ENCODE measurements at places on chromosomes 6 and 20.

- no peak for DNase-seq
Observed at GRCh38 chr6:148465670-148466069, 123.0 kb downstream of the SASH1 start.

- no peak for DNase-seq
Observed at GRCh38 chr20:64058536-64058935, 4.5 kb upstream of the TCEA2 start.

GRCh38 chr6:95408111-95408510, 169.2 kb upstream of the MANEA start:
- no peak for DNase-seq

DNA sequence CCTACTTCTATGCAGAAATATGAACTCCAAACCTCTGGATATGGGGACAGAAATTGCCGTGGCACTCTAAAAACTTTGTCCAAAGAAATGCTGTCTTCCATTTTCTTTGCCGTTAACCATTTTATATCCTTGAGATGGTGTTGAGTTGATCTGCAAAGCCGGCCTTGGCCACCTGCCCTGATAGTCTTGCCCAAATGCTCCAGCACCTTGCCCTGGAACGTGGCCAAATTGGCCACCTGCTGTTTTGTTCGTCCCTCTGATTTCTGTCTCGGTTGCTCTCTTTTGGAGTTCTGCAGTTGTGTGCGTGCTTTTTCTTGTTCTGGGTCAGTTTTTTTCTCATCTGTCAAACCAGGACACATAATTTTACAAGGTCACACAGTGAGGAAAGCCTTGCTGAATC, 239.7 kb upstream of the GMDS start:
- DNase-seq = peak; percentile 56

GRCh38 chr6:1212919-1213318, 99.0 kb upstream of the FOXQ1 start:
- no peak for DNase-seq

DNA sequence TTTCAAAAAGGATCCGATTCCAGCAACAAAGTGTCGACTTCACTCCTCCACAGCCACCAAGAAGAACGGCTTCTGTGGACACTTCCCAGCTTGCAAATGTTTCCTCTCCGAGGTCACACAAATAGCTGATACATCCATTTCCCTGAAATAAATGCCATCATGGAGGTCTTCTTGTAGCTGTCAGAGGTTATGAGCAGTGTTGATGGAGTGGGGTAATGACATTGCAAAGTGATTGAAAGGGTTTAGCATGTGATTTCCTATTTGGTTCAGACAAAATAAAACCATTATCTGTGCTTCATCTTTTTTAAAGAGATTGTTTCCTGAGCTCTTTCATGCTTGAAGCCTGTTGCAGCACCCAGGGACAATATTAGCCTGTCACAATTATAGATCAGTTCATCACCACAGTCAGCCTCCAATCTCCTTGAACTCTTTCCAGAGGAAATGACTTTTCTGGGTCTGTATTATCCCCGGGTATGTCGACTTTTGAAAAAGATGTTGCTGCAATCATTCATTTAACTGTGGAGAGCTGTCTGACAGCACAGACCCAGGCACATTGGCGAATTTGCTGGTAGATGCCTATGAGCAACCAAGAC, 16.9 kb upstream of the KIF16B start:
- DNase-seq = no peak

GRCh38 chr20:22492497-22492896, 91.9 kb downstream of the FOXA2 start:
- DNase-seq = no peak

- peak; percentile 21 for DNase-seq
Observed at GRCh38 chr6:24052590-24052961, 73.4 kb upstream of the NRSN1 start.

- no peak for DNase-seq
Observed at GRCh38 chr6:36824253-36824652, 15.0 kb downstream of the CPNE5 start.

DNA sequence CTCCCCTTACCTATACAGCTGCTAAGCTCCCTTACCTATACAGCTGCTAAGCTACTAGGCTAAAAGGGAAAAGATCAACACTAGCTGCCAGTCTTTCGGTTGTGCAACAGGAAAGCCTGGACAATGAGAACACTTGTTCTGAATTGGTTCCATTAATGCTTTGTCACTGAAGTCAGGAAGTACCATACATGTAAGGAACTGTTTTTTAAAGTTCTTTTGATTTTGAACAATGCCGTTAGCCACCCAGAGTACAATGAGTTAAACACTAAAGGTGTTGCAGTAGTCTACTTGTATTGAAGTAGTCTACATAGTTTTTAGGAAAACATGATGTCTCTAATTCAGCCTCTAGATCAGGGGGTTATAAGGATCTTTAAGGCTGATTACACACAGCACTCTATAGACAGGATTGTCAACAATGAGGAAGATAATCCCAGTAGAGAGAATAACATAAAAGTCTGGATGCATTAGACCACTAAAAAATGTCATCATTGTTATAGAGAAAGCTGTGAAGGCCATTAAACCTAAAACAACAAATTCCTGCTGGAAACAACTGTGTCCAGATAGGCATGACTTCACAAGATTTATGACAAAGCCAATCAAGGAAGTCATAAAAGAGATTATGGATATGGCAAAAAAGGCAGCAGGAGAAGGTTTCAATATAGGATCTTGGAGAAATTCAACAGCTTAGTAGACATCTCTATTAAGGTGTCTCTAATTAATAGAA, 306.3 kb downstream of the PHF3 start:
- no peak for DNase-seq

GRCh38 chr6:113970805-113971676, at the start of gene HDAC2:
HDAC2 (minus strand) TSS chr6:113971148; CDS start chr6:113970908, 240 bp downstream.
- peak; percentile 92 for DNase-seq

GRCh38 chr6:4637691-4638433, 138.3 kb upstream of the CDYL start:
- no peak for DNase-seq

DNA sequence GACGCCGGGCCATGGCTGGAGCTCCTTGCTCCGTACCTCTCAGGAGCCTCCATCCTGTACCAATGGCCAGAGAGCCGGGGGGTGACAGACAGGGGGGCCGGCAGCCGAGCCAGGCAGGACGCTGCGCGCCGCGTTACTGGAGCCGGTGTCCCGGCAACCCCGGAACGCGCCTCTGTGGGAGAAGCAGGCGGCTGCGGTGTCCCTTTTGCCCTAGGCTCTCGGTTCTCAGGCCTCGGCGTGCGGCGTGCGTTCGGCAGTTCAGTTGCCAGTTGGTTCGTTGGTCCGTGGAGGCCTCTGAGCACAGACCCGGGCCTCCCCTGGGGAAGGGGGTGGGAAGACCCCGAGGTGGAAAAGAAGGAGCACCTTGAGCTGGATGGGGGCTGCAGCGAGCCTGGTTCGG, at the start of gene SPATS1:
Gene SPATS1, plus strand, starts transcription at position 162 of the 400 bp plus-strand sequence. CDS start 446 bp downstream, outside the sequence.
- peak; percentile 54 for DNase-seq

DNA sequence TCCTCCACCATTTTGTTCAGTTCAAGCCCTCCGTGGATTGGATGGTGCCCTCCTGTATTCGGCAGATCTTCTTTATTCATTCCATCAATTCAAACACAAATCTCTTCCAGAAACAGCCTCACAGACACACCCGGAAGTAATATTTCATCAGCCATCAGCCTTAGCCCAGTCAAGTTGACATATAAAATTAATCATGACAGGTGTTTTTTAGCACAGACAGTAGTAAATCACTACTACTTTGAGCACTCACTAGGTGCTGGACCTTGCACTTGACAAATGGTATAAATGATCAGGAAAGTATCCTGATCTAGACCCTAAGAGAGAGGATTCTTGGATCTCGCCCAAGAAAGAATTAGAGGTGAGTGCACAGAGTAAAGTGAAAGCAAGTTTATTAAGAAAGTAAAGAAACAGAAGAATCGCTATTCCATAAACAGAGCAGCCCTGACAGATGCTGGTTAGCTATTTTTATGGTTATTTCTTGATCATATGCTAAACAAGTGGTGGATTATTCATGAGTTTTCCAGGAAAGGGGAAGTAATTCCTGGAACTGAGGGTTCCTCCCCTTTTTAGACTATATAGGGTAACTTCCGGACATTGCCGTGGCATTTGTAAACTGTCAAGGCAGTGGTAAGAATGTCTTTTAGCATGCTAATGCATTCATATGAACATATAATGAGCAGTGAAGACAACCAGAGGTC, 194.6 kb upstream of the LAMP5 start:
- no peak for DNase-seq

DNA sequence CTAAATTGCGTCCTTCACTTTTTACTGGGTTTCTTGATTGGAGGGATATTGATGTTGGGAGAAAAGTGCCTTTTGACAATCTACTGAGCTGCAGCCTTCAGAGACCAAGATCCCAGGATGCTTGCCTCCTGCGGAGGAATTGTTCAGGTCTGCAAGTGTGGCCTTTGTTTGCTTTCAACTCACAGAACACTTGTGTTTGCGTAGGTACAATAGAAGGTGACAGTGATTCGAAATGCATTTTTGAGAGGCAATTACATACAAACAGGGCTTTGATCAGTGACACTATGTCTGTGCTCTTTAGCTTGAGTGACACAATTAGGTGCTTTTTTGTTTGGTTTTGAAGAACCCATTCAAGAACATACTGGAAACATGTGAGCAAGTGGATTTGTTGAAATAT, 600.6 kb downstream of the QKI start:
- no peak for DNase-seq

GRCh38 chr20:63028461-63028921, 21.7 kb upstream of the BHLHE23 start:
- DNase-seq = peak; percentile 20

DNA sequence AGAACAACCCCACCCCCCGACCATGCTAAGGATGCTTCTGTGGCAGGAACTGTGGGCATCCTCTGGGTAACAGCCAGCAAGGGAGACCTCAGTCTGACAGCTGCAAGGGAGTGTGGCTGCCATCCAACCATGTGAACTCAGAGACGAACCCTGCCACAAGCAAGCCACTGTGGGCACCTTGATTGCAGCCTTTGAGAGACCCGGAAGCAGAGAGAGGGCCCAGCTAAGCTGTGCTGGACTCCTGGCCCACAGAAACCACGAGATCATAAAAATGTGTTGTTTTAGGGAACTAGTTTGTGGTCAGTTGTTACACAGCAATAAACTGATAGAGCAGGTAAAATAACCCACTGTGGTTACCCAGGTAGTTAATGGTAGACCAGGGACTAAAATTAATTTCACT, 414.6 kb downstream of the CDH26 start:
- no peak for DNase-seq

GRCh38 chr6:167731216-167731615, 95.5 kb upstream of the AFDN start:
- no peak for DNase-seq

- DNase-seq = no peak
Observed at GRCh38 chr20:16241911-16242310, 331.3 kb downstream of the KIF16B start.

DNA sequence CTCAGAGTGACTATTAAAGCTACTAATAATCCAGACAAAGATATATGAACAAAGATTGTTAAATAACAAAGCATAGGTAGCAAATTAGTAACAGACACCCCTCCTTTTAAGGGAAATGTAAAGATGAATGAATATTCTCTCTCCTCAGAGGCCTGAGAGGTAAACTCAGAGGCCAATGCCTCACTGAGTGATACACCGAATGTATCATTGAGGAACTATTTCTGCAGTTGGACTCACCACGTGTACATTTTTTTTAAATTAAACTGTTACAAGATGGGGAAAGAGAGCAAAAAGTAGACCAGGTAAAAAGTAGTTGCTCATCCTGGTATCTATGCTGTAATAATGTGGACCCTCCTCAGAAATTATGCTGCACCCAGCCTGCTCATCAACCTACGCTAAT, 72.3 kb upstream of the IPCEF1 start:
- DNase-seq = no peak

GRCh38 chr6:134835993-134836392, 113.9 kb downstream of the ALDH8A1 start:
- no peak for DNase-seq

DNA sequence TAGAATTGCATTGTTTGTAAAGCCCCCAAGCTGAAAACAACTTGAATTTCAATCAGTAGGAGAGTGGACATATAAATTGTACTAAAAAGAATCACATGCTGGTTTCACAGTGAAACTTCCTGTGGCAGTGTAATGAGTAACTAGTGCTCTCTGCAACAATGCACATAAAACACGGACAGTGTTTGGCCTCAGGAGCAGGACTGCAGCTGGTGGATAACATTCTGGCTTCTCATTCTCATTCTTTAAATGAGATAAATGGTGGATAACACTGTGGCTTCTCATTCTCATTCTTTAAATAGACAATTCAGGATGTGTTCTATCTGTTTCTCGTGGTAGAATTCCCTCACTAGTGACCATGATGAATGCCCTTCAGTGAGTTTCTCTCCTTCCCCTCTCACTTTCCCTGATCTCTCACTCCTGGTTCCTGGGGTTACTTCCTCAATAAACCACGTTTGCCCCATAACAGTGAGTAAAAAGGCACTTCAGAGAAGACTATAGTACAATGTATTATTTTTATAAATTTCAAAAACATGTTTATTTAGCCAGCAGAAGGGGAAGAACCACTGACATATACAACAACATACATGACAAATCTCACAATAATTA, 59.9 kb downstream of the SLC22A2 start:
- DNase-seq = no peak

DNA sequence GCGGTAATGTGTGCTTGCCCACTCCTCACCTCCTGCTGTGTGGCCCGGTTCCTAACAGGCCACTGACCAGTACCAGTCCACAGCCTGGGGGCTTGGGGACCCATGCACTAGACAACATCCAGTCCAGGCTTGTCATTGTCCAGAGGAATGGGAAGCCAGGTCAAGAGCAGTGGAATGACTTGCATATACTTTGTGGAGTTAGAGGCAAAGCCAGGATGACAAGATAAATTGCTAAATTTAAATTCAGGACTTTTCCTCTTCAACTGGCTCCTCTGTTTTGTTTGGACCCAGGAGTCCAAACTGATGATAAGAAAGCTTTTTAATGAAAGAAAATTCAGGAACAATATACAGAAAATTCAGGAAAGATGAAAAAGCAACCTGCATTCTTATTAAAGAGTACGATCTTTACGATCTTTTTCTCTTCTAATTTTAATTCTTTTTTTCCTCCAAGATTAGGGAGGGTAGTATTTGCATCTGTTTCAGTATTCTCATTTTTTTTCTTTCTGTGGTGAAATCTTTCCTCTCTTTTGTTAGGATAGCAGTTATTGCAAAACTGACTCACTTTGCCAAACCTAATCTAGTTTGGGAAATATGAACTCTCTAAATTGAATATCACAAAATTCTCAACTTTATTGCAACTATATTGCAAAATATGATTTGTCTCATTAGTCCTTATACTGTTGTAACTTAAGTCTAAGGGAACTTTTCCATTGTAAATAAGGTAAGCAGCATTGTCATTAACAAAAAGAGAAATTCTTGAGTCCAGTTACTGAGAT, 48.2 kb downstream of the DCBLD1 start:
- DNase-seq = no peak

Data from left ventricle myocardium superior (tissue), 1 donor.